Transverse colon (tissue), 4 donors: ENCODE measurements at places on chromosomes 4 and X. TPM values are rescaled to one million over a fixed set of nuclear protein-coding genes. Genes with fewer than 3 reads are reported as not detected.

The FHIP1A gene
- total RNA-seq: 44.1 TPM

The DDX53 gene
- total RNA-seq: not detected

The USO1 gene
- 110 TPM for total RNA-seq

The FAM133A gene
- total RNA-seq: not detected

- peaks cover 6% of the 10 kb centered on the region for H3K4me1 ChIP-seq
- no peaks in the 10 kb centered on the region for H3K36me3 ChIP-seq
- H3K27ac ChIP-seq: no peak overlapping the region
- no peaks in the 10 kb centered on the region for H3K27me3 ChIP-seq
Measured at GRCh38 chr4:38205261-38205660, 245.1 kb downstream of the PTTG2 start.

GRCh38 chr4:7971159-7971631, 31.5 kb upstream of the AFAP1 start:
- DNase-seq: no peak
- H3K36me3 ChIP-seq: no peaks in the 10 kb centered on the region
- H3K27ac ChIP-seq: peak overlapping the region; percentile 81
- H3K4me3 ChIP-seq: no peak overlapping the region
- no peaks in the 10 kb centered on the region for H3K27me3 ChIP-seq

DNA sequence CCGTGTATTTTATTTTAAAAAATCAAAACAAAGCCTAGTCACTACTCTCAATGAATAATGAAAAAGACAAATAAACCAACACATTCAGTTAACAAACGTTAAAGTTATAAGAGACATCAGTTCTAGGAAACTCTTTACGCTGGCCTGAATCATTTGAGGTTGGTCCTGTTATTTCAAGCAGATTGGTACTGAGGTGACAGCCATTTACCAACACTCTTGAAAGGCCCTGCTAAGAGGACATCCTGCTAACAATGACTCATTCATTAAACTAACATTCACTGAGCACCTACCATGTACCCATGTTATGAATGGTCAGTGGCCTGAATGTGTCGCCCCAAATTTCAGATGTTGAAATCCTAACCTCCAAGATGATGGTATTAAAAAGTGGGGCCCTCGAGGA, 57.1 kb upstream of the ADGRG2 start:
- H3K4me1 ChIP-seq: no peaks in the 10 kb centered on the region
- H3K27ac ChIP-seq: no peak overlapping the region
- no peak for DNase-seq
- no peak overlapping the region for H3K4me3 ChIP-seq

- DNase-seq: no peak
- H3K27me3 ChIP-seq: no peaks in the 10 kb centered on the region
Measured at GRCh38 chr4:66567551-66567950, 897.3 kb upstream of the EPHA5 start.

DNA sequence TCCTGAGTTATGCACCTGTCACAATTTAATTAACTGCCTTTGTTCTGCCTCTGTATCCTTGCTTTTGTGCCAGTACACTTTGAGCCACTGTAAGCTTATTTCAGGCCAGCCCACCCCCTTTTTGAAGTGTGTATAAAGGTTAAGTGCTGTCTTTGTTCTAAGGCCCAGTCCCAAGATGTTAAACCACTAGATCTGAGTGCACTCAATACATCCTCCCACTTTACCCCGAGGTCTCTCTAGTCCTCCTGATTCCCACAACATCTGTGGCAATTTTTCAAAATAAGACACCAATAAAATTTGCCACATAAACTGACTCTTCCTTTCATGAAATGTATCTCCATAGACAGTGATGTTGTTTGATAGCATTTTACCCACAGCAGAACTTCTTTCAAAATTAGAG, 124.1 kb upstream of the SPIN4 start:
- no peaks in the 10 kb centered on the region for H3K27me3 ChIP-seq
- H3K4me3 ChIP-seq: no peak overlapping the region
- no peaks in the 10 kb centered on the region for H3K4me1 ChIP-seq
- H3K27ac ChIP-seq: no peak overlapping the region

GRCh38 chr4:77927991-77928925, 65.6 kb downstream of the MRPL1 start:
- H3K36me3 ChIP-seq: no peaks in the 10 kb centered on the region
- no peak overlapping the region for H3K4me3 ChIP-seq
- peak; percentile 23 for DNase-seq
- no peaks in the 10 kb centered on the region for H3K4me1 ChIP-seq

GRCh38 chr4:86717651-86718050, 123.5 kb downstream of the PTPN13 start:
- no peak overlapping the region for H3K27ac ChIP-seq
- H3K36me3 ChIP-seq: no peaks in the 10 kb centered on the region
- no peaks in the 10 kb centered on the region for H3K27me3 ChIP-seq
- no peak overlapping the region for H3K4me3 ChIP-seq

- no peak overlapping the region for H3K4me3 ChIP-seq
- no peak overlapping the region for H3K27ac ChIP-seq
- no peaks in the 10 kb centered on the region for H3K27me3 ChIP-seq
Measured at GRCh38 chrX:78514852-78515251, 144.3 kb downstream of the RTL3 start.

- H3K36me3 ChIP-seq: no peaks in the 10 kb centered on the region
- DNase-seq: no peak
- H3K27ac ChIP-seq: no peak overlapping the region
- H3K27me3 ChIP-seq: no peaks in the 10 kb centered on the region
- H3K4me1 ChIP-seq: no peaks in the 10 kb centered on the region
- H3K4me3 ChIP-seq: no peak overlapping the region
Measured at GRCh38 chr4:165312506-165312905, 15.0 kb upstream of the MSMO1 start.

GRCh38 chr4:25773358-25773757, 89.4 kb downstream of the SEL1L3 start:
- no peaks in the 10 kb centered on the region for H3K4me1 ChIP-seq
- H3K27me3 ChIP-seq: no peaks in the 10 kb centered on the region
- no peak for DNase-seq
- peaks cover 17% of the 10 kb centered on the region for H3K36me3 ChIP-seq
- no peak overlapping the region for H3K4me3 ChIP-seq
- no peak overlapping the region for H3K27ac ChIP-seq

DNA sequence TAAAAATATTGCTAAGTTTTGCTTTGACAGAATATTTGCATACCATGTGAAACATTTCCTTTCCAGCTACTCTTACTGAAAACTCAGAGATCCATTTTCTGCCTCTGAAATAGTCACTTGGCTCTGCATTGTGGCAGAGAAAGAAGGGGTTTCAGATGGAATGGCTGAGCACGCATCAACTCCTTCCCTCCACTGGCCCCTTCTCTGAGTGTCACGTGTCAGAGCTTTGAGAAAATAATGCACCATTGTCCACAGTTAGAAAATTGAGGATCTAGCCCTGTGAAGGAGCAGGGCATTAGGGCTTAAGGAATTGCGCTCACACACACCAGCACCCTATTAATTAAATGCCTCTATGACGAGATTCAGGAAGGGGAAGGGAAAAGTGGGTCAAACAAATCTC, 78.8 kb upstream of the FAT4 start:
- no peak overlapping the region for H3K27ac ChIP-seq
- H3K4me1 ChIP-seq: no peaks in the 10 kb centered on the region
- H3K27me3 ChIP-seq: no peaks in the 10 kb centered on the region
- no peak for DNase-seq
